K562 (cell line): ENCODE measurements at places on chromosomes 6 and 20.

DNA sequence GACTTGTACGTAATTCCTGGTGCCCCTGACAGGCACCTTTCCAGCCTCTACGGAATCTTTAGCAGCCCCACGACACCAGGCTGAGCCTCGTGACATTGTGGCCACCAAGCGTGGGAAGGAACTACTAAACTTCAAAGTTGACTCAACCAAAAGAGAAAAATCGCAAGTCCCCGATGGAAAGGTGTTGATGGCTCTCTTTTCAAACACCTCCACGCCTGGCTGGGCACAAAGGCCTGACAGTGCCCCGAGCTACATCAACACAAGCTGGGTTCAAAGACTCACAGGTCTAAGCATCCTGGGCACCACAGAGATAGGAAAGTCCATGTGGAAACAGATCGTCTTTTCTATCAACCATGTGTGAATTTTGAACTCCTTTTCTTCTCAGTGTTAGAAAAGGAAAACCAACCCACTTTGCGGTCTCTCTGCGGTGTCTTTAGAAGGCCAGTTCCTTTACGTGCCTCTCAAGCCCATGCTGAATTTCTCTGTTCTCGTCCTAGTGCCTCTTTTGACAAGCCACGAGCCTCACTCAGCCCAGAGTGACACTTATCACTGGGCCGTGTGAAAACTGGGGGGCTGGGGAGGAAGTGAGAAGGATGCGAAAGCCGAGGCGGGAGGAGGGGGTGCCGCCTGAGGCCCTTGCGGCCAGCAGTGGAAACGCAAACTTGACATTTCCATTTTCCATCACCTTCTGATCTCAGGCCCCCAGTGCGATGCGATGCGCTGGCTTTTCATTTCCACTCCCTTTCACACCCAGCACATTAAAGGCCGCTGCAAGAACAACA is 59.4 kb downstream of the GFOD1 start:
- DNase-seq, result no peak

DNA sequence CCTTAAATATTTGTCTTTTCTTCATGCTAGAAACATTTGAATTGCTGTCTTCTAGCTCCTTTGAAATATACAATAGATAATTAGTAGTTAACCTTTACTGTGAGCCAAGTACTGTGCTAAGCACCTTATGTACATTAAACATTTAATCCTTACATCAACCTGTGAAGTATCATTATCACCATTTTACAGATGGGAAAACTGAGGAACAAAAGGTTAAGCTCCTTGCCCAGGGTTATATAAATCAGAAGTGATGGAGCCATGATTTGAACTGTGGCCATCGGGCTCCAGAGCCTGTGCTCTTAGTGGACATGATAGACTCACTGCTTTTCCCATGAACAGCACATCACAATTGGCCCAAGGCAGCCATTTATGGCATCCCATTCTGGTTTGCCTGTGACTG is 140.9 kb downstream of the UNC5CL start:
- DNase-seq, result no peak

- no peak for DNase-seq
These were observed 126.2 kb downstream of the PTPRK start for GRCh38 chr6:128394167-128394566.

DNA sequence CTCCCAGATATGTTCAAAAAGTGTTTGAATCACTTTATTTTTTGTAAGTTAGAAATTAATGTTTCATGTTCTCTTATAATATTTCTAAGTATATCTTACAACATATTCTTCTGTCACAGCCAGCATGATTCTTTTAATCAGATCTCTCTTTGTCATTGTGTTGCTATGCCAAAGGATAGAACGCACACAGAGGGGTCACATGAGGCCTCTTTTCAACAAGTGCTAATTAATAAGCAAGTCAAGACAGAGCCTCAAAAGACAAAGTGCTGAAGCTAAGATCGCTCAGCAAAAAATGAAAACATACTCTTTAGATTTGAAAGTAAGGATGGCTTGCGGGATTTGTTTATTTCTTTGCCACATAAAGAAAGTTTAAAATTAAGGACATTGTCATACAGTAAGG is 508.8 kb upstream of the PTCHD4 start:
- no peak for DNase-seq

DNA sequence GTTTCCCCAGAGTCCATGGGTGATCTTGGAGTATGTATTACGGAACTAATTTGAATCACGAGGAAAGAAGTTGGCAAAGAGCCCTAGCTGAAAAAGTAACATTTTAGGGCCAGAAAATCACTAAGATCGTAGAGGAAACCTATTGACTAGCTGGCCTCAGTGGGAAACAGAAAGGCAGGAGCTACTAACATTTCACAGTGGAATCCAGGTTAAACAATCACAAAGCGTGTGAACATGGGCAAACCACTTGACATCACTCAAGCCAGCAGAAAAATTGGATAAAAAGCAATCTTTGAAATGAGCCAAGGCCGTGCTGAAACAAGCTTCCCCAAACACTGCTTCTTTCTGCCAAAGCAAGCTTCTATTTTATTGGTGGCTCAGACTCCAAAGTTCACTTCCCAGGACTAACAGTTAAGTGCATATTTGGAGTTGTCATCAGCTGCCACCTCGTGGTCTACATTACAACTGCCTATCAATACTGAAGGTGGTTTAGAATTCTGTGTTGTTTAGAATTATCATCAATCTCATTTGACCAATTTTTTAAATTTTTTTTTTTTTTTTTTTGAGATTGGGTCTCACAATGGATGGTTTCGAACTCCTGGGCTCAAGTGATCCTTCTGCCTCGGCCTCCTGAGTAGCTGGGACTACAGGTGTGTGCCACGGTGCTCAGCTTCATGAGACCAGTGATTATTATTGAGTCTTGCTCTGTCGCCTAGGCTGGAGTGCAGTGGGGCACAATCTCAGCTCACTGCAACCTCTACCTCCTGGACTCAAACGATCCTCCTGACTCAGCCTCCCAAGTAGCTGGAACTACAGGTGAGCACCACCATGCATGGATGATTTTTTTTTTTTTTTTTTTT is 10.6 kb downstream of the RPS10 start:
- DNase-seq, result peak; percentile 50

- DNase-seq, result no peak
These were observed 115.0 kb downstream of the SLC24A3 start for GRCh38 chr20:19327401-19327800.

- DNase-seq, result no peak
These were observed 5.2 kb downstream of the INSM1 start for GRCh38 chr20:20373091-20373571.

GRCh38 chr20:41095110-41095969 is 42.0 kb upstream of the PLCG1 start:
- peak; percentile 68 for DNase-seq

GRCh38 chr6:28211840-28212509 is 13.1 kb upstream of the ZSCAN9 start:
- peak; percentile 47 for DNase-seq

DNA sequence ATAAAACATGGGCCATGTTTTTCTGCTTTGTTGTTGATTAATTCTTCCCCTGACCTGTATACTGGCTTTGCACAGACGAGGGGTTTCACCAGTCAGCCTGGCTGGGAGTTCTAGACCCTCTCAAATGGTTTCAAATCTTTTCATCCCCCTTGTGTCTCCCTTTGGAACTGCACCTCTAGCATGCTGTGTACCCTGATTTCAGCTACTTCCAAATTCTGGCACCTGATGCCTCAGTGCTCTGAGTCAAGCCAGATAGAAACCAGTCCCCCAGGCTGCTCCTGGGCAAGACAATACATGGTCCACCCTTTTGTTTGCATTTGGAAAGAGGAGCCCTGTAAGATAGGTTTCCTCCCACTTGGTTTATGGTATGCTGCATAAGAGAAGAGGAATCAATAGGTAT is 290.2 kb downstream of the BTBD3 start:
- DNase-seq, result peak; percentile 12

DNA sequence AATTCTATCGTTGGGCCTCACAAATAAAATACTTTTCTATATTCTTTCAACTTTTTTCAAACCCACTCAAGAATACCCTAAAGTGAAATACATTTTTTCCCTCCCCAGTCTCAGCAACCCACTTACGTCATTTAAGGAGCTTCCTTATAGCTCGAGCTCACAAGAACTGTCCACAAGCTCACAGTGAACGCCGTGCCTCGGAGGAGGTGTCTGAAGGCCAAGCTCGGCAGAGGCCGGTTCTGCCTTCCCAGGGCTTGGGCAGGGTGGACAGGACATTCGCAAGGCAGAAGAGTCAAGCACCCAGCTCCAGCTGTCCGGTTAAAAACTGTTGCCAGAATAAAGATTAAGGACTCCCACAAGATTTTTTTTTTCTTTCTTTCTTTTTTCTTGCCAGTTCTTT is 802.3 kb downstream of the QKI start:
- no peak for DNase-seq

DNA sequence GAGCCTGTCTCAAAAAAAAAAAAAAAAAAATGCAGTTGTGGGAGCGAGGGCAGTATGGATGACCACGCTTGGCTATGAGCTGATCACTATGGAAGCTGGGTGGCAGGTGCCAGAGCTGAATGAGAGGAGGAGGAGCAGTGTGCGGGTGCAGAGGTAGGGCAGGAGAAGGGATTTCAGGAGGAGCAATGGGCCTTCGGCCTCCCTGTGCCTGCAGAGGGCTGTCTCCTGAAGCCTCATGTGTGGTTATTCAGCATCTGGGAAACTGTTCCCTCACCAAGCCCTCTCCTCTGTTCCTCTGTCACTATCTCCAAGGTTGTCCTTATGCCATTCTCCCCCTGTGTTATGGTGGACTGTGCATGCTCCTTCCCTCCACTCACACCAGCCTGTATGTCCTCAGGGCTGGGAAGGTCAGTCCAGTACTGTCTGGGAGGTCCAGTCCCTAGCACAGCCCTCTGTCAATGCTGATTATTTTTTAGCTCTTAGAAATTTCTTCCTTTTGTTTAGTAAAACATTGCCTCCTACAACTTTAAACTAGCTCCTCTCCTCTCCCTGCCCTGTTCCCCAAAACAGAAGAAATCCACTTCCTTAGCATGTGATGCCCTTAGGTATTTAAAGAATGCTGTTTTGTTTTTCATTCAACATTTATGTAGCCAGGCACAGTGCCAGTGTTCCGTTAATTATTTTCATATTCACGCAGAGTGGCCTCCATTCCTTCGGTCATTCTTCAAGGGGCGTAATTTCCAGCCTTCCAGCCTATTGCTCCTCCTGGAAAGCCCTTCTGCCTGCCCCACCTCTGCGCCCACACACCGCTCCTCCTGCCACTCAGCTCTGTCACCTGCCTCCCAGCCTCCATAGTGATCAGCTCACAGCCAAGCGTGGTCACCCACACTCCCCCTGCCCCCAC is 48.9 kb downstream of the CNBD2 start:
- no peak for DNase-seq

DNA sequence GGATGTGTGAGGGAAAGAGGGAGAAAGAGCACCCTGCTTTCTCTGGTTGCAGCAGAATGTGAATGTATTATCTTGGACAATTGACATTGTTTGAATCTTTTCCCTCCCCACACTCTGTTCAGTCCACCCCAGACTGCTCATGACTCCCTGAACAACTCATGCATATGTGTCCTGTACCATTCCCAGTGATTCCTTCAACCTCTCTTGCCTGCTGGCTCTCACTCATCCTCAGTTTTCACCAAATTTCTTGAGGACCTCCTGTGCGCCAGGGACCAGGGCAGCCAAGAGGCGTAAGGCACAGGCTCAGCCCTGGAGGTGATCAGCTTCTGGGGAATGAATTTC is 5.4 kb downstream of the NOX3 start:
- DNase-seq, result no peak

DNA sequence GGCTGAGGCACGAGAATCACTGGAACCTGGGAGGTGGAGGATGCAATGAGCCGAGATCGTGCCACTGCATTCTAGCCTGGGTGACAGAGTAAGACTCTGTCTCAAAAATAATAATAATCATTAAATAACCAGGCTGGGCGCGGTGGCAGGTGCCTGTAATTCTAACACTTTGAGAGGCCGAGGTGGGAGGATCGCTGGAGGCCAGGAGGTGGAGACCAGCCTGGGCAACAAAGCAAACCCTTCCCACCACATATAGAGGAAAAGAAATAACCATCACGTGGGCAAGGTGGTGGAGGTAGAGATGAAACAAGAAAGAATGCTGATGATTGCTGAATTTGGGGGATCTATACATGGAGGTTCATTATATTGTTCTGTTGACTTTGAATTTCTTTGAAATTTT is 63.4 kb upstream of the PIM1 start:
- no peak for DNase-seq

- no peak for DNase-seq
These were observed 29.3 kb downstream of the BCAS4 start for GRCh38 chr20:50824137-50824536.

- DNase-seq, result no peak
These were observed 257.8 kb upstream of the KCNQ5 start for GRCh38 chr6:72363844-72364740.

DNA sequence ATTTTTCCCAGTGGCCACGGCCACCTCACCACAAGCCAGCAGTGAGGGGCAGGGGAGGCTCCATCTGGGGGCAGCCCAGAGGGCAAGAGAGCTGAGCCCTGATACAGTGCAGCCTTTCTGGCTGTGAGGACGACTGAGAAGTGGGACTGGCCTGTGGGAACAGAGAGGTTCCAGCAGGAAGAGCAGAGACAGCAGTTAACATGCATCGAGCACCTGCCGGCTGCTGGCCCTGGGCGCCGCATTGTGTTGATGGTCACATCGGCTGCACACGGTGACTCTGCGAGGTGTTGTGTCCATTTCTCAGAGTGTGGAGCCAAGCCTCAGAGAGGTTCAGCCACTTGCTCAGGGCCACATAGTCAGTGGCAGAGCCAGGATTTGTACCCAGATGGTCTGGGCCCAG is 9.8 kb downstream of the FOXS1 start:
- no peak for DNase-seq

DNA sequence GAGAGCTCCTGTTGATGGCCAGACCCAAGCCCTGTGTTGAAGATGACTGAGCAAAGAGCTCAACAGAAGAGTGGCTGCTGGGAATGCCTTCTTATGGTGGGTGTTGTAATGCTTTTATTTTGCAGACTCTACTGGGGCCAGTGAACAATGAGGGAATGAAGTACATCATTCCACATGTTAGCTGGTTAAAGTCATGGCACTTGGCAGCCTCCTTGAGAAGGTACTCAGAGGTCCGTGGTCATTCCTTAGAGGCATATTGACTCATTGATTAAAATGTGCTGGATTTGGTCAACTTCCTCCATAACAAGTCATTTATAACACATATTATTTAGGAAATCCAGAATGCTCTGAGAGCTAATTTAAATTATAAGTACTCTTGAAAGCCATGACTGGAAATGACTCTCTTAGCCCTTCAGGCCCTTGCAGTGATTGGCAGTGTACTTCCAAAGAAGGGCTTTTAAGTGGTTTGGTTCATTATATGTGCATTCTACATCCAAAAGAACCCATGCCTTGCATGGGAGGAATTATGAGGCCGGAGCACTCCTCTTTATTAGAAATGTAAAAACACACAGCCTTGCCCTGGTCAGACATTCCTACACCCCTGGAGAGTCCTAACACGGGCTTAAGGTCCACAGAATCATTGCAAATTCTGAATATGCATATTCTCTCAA is 976.9 kb downstream of the KIF16B start:
- DNase-seq, result no peak

GRCh38 chr6:116370760-116371119 is at the start of gene DSE:
DSE (plus strand) TSS chr6:116370947; CDS start chr6:116399251, 28,304 bp downstream.
- peak; percentile 52 for DNase-seq

GRCh38 chr6:148395583-148396101 is 53.0 kb downstream of the SASH1 start:
- DNase-seq, result no peak
